GM12892 (cell line): ENCODE measurements at places on chromosomes 16 and 17.

DNA sequence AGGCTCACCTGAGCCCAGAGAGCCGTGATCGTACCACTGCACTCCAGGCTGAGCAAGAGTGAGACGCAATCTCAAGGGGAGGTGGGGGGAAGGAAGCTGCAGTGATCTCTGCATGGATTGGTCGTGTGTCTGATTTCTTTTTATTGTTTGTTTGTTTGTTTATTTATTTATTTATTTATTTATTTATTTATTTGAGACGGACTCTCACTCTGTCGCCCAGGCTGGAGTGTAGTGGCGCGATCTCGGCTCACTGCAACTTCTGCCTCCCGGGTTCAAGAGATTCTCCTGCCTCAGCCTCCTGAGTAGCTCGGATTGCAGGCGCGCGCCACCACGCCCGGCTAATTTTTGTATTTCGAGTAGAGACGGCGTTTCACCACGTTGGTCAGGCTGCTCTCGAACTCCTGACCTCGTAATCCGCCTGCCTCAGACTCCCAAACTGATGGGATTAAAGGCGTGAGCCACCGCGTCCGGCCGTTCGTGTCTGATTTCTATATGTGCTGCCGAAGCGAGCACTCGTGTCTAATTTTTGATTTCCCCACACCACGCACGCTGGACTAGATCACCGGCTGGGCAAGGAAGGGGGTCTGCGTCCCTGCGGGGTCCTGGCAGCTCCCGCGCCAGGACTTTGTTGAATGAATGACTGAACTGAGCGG is 448 bp upstream of the TNFRSF12A start:
- DNase-seq = no peak

- no peak for DNase-seq
These were observed 15.4 kb downstream of the STAT5A start for GRCh38 chr17:42303694-42304093.

DNA sequence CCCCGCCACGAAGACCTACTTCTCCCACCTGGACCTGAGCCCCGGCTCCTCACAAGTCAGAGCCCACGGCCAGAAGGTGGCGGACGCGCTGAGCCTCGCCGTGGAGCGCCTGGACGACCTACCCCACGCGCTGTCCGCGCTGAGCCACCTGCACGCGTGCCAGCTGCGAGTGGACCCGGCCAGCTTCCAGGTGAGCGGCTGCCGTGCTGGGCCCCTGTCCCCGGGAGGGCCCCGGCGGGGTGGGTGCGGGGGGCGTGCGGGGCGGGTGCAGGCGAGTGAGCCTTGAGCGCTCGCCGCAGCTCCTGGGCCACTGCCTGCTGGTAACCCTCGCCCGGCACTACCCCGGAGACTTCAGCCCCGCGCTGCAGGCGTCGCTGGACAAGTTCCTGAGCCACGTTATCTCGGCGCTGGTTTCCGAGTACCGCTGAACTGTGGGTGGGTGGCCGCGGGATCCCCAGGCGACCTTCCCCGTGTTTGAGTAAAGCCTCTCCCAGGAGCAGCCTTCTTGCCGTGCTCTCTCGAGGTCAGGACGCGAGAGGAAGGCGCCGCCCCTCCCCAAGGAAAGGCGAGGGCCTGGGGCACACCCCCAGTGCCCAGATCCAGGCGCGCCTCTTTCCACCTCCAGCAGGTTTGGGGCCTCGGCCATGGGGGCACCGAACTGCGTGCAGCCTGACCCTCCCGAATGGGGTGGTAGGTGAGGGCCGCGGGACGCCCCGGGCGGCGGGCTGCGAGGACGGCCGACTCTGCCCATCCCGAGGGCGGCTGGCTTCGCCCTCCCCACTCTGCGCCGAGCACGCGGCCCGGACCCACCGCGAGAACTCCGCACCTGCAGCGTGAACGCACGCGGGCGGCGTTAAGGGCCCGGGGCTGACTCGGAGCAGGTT is 664 bp downstream of the HBQ1 start:
- DNase-seq = peak; percentile 94

DNA sequence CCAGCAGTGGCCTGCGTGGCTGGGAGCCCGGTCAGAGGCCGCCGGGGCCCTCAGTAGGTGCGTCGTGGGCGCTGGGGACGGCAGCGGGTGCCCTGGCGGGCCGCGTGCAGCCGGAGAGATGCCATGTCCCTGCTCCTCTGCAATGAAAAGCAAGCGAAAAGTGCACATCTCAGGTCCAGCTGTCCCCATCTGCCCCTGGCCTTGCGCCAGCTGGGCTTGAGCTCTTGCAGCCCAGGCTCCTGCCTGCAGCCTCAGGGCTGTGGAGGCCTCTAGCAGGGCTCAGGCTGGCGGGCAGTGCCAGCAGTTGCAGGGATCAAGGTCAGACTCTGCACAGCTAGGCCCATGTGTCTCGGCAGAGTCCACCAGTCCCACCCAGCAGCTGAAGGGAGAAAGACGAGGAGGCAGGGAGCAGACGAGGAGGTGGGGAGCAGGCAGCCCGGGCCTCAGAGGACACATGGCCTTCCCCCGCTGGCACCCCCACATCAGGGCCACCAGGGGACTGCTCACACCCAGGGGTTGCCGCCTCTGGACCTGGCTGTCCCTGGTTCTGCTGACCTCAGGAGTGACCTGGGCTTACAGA is 11.2 kb downstream of the SLC16A3 start:
- DNase-seq = no peak

- DNase-seq = no peak
These were observed 9.8 kb upstream of the CBFB start for GRCh38 chr16:67019171-67019570.

DNA sequence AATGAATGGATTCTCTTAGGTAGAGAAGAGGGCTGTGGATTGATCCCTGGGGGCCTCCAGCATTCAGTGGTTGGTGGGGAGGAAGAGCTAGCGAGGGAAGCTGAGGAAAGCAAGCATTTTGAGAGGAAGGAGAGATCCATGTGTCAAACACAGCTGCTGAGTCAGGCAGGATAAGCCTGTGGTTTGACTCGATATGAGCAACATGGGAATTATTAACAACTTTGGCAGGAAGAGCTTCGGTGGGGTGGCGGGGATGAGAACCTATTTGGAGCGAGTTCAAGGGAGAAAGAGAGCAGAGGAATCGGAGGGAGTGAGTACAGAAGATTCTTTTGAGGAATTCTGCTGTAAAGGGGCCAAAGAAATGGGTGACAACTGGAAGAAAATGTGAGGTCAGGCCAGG is 59.5 kb upstream of the CDC42EP4 start:
- DNase-seq = no peak

- no peak for DNase-seq
These were observed 70.9 kb upstream of the GSE1 start for GRCh38 chr16:85541980-85542900.

DNA sequence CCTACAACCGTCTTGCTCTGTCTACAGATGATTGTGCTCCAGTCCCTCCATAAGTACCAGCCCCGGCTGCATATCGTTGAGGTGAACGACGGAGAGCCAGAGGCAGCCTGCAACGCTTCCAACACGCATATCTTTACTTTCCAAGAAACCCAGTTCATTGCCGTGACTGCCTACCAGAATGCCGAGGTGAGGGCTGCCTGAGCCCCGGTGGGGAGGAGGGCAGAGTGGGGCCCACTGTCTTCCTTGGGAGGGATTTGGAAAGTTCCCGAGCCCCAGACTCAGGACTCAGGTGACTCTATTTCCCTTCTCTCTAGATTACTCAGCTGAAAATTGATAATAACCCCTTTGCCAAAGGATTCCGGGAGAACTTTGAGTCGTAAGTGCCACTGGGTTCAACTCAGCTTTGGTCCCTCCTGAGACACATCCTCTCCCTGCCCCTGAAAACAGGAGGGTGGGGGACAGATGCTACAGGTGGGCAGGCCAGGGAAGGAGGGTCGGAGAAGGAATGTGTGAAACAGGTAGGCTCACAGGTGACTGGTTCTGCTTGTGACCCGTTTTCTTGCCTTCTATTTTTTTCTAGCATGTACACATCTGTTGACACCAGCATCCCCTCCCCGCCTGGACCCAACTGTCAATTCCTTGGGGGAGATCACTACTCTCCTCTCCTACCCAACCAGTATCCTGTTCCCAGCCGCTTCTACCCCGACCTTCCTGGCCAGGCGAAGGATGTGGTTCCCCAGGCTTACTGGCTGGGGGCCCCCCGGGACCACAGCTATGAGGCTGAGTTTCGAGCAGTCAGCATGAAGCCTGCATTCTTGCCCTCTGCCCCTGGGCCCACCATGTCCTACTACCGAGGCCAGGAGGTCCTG is 11.4 kb downstream of the TBX21 start:
- DNase-seq = no peak

- no peak for DNase-seq
These were observed 55.9 kb downstream of the C17orf67 start for GRCh38 chr17:56777859-56778258.

GRCh38 chr17:8887834-8888703 is 20.6 kb upstream of the PIK3R6 start:
- no peak for DNase-seq

GRCh38 chr17:81354954-81355347 is 40.3 kb upstream of the BAHCC1 start:
- no peak for DNase-seq

- DNase-seq = no peak
These were observed 22.3 kb downstream of the GJC1 start for GRCh38 chr17:44807817-44808155.

GRCh38 chr17:74945543-74945942 is 9.8 kb downstream of the OTOP3 start:
- DNase-seq = no peak

- DNase-seq = peak; percentile 28
These were observed 667 bp downstream of the OGFOD1 start for GRCh38 chr16:56451753-56452689.

- no peak for DNase-seq
These were observed 5.1 kb upstream of the SLC16A5 start for GRCh38 chr17:75082683-75083082.

DNA sequence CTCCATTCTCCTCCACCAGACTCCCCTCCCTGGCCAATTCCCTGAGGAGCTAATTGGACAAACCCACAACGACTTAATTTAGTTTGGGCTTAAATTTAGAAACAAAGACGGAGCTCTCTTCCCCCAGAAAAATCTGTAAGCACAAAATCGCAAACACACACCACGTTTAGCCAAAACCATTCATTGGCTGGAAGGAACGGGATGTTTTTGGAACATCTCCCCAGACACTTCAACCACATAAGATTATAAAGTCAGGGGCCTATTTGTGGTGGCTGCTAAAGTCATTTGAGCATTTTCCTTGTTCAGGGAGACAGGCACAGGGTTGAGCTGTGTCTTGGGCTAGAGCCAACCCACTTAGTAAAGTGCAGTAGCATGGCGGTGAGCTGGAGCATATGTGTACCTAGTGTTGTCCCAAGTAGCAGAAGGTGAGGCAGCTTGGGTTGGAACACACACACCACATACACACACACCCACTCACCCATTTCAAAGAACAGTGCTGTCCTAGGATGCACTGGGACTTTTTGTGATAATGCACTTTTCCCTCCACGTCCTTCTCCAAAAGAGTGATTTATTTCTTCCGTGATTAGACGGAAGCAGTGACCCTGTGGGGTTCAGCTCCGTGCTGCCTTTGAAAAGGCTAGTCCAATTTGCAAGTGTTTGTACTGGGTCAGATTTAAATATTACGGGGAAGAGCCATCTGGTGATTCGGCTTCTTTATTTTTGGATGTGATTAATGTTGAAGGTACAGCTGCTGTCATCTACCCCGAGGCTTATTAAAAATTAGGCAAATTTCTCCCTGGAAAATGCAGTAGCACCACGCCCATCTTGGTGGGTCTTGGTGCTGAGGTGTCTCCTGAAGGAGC is 32.2 kb downstream of the ELAC2 start:
- DNase-seq = no peak

- no peak for DNase-seq
These were observed 3.2 kb upstream of the CRHR1 start for GRCh38 chr17:45780921-45781320.

DNA sequence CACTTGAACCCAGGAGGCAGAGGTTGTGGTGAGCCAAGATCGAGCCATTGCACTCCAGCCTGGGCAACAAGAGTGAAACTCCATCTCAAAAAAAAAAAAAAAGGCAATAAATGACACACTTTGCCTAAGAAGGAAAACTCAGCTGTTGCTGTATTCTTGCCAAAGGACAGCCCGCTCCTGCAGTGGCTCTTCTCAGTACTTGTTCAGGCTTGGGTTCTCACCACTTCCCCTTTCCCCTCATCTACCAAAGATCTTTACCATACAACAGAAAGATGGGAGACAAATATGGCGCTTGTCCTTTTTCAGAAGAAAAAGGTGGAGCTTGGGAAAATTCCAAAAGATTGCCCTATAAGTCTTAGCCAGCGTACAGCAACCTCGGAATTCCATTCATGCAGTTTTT is 58.5 kb downstream of the MYH13 start:
- DNase-seq = no peak

GRCh38 chr16:49675413-49675812 is 180.5 kb downstream of the ZNF423 start:
- DNase-seq = no peak

DNA sequence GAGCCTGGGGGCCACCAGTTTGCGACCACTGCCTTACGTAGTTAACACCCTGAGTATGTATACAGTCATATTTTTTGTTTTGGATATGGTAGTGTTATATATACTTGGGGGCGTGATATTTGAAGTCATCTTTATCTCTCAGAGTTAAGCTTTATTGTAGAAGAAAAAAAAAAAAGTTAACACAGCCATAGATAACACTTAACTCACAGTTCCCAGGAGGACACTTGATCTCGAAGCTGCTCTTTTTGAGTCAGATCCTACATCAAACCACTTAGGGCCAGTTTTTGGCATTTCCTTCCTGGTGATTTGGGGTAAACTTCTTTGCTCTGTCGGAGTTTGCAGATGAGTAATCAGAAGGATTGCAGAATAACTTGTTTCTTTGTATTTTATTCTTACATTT is 5.8 kb downstream of the ITPRIPL2 start:
- no peak for DNase-seq

GRCh38 chr17:50604513-50604912 is 30.2 kb upstream of the ABCC3 start:
- no peak for DNase-seq

DNA sequence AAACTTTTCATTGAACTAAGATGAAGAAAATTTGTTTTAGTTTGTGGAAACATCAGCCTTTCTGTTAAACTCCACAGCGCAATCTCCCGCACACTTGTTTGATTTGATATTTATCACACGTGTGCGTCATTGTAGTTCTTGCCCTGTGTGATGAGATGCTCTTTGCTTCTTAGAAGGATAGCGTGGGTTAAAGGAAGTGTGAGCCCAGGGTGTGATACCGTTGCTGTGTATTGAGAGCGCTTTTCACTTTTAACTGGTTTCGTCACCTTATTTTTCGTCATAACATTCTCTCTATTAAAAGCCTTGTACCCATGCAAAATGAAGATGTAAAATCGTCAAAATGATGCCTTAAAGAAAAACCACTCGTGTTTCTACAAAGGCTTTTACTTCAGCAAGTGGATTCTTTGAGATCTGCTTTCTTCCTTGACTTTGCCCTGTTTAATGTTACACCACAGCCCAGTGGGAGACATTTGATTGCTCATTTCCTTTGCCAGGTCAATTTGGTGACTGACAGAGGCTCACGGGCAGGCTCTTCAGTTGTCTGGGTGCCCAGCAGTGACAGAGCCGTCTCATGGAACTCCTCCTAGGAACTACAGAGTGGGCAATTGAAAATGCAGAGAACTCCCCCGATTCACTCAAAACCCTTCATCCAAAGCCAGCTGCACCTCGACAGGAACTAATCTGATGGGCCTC is 61.1 kb downstream of the RPA1 start:
- DNase-seq = no peak

GRCh38 chr16:85157813-85158742 is 45.8 kb upstream of the CIBAR2 start:
- no peak for DNase-seq
